ENCODE measurements at places on chromosomes 6 and 20. TPM values are rescaled to one million over a fixed set of nuclear protein-coding genes. Genes with fewer than 3 reads are reported as not detected.

KHDC1L gene
- total RNA-seq: 0.38 TPM

PGC gene
- total RNA-seq: not detected

PHF1 gene
- total RNA-seq: 14.5 TPM

CRNKL1 gene
- 22.8 TPM for total RNA-seq

C6orf52 gene
- total RNA-seq: 2.1 TPM

ARID1B gene
- 13.9 TPM for total RNA-seq

RAET1L gene
- 0.44 TPM for total RNA-seq

NINL gene
- 16.1 TPM for total RNA-seq

PPP2R5D gene
- total RNA-seq: 27.6 TPM

SULF2 gene
- 22.8 TPM for total RNA-seq

EEF1A2 gene
- 140 TPM for total RNA-seq

CST2 gene
- 0.25 TPM for total RNA-seq

LY86 gene
- not detected for total RNA-seq

EHMT2 gene
- total RNA-seq: 27.2 TPM

PNPLA1 gene
- total RNA-seq: not detected

CABLES2 gene
- 6.4 TPM for total RNA-seq

HMGA1 gene
- total RNA-seq: 611 TPM

CRISP3 gene
- total RNA-seq: not detected

UFL1 gene
- total RNA-seq: 9.6 TPM

HAO1 gene
- total RNA-seq: not detected

FAM83C gene
- total RNA-seq: 0.08 TPM

FRK gene
- 2.4 TPM for total RNA-seq

NRSN1 gene
- total RNA-seq: not detected

SDCBP2 gene
- total RNA-seq: 1.5 TPM

PHACTR3 gene
- 0.32 TPM for total RNA-seq

MCCD1 gene
- total RNA-seq: not detected

SNX21 gene
- 10.6 TPM for total RNA-seq

FBXO5 gene
- 21.8 TPM for total RNA-seq

SLPI gene
- total RNA-seq: 11.8 TPM

KIF25 gene
- 0.05 TPM for total RNA-seq

JPH2 gene
- 3.2 TPM for total RNA-seq

ZC2HC1B gene
- not detected for total RNA-seq

MACROD2 gene
- total RNA-seq: 0.74 TPM

RWDD2A gene
- 1.8 TPM for total RNA-seq

DNMT3B gene
- 5.2 TPM for total RNA-seq

L3MBTL3 gene
- 2.6 TPM for total RNA-seq

PRPH2 gene
- total RNA-seq: not detected

XKR7 gene
- not detected for total RNA-seq

PRICKLE4 gene
- total RNA-seq: 0.81 TPM

CEP250 gene
- total RNA-seq: 29.5 TPM

TP53TG5 gene
- not detected for total RNA-seq

CFAP206 gene
- 0.73 TPM for total RNA-seq

MLIP gene
- not detected for total RNA-seq

HTR1E gene
- not detected for total RNA-seq

TMEM74B gene
- 3.7 TPM for total RNA-seq

KPNA5 gene
- total RNA-seq: 1.9 TPM

USP49 gene
- total RNA-seq: 0.95 TPM

SLC17A3 gene
- 0.86 TPM for total RNA-seq
